ENCODE measurements at places on chromosomes 4 and X.

DNA sequence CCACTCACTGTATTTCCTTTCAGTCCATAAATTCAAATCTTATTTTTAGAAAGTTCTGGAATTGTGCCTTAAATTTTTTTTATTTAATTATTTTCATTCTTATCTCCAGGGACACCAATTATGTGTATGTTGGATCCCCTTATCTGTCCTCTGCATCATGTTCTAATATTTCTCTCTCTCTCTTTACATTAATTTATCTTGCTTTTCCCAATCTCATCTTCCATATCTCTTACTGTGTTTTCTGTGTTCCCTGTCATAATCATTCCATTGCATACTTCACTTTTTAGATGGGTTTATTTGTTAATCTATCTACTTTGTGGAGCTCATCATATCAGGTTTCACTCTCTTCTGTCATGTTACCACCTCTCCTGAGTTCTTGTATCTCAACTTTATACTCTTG is 37.4 kb downstream of the PPP2R2C start:
- DNase-seq, result no peak

DNA sequence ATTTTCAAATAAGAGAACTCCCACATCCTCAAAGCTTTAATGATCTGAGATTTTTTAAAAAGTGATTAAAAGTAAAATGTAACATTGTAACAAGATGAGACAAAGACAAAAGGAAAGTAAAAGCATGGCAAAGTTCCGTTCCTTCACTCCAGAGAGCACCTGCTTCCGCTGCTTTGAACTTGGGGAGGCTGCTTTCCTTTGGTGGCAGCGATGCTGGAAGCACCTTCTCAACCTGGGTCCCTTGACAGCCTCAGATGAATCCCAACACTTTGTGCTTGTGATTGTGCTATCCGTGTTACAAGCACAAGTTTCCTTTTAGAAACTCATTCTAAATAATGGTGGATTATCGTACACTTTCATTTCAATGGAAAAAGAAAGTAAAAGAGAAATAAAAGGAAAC is 59.7 kb downstream of the HADH start:
- peak; percentile 33 for DNase-seq

DNA sequence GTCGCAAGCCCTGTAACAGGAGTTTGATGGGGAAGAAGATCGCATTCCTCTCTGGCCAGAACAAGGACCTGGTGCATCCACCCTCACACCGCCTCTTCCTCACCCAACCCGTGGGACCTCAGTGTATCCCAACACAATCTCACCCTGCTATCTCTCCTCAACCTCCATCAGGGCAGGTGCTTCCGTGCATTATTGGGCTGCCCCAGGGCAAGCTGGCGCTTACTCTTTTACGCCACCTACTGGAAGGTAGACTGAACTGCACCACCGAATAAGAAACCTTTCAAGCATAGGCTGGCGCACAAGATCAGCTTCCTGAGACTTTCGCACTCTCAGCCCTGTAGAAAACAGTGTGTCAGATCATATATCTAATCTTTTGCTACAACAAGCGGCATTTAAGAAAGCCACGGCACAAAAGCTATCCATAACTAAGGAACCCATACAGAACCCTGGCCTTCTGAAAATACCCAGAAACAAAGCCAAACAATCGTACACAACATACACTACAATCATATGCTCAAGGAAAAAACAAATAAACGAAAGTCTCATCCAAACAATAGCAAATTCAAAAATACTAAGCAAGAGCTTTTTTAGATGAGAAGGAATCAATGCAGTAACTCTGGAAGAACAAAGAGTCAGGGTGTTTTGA is 209.3 kb downstream of the UGT8 start:
- DNase-seq, result peak; percentile 64

DNA sequence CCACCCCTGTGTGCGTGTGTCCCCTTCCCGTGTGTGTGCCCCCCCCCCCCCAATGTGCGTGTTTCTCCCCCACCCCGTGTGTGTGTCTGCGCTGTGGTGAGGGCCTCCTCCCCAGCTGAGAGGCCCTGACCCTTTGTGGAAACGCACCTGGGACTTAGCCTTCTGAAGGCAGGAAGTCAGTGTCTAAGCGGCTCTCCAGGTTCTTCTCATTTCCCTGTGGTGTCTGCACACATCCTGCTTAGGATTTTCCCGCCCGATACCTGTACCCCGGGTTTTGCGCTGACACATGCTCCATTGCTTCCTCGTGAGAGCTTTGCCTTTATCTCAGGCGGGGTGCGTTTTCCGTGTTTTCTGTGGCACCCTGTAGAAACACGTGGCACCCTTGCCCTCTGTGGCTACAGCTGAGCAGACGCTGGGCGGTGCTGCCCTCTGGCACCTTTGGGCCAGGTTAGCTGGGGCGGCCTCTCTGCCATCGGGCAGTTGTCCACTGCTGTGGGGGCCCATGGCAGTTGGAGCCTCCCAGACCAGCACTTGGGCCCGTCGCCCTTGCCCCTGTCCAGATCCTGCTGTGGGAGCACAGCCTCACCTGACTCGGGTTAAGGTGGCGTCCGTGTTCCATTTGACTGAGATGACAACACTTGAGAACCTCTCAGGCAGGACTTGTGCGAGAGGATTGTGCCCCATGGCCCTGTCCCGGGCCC is 26.3 kb downstream of the MAEA start:
- no peak for DNase-seq

DNA sequence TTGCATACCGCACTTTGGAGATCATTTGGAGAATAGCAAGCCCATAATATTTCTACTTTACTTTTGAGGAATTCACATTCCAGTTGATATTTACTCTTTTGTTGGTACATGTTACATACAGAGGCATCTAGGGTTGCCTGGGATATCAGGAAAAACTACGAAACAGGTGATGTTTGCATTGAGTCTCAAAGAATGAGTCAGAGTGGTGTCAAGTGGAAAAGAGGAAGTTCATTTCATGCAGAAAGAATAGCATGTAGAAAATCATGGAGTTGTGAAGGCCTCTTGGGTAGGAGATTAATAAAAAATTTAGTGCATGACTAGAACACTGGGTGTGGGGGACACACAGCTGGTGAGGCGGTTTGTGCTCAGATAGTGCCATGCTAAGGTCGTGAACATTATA is 33.5 kb upstream of the ELOVL6 start:
- no peak for DNase-seq

Data from activated CD4-positive, alpha-beta T cell treated with anti-CD3 and anti-CD28 coated beads, Interleukin-2, amount 50 U/mL, for 16 hours (primary cell).